ENCODE measurements at places on chromosomes 4 and X.

- no peak for DNase-seq
Measured at GRCh38 chr4:38185406-38186144, 225.4 kb downstream of the PTTG2 start.

DNA sequence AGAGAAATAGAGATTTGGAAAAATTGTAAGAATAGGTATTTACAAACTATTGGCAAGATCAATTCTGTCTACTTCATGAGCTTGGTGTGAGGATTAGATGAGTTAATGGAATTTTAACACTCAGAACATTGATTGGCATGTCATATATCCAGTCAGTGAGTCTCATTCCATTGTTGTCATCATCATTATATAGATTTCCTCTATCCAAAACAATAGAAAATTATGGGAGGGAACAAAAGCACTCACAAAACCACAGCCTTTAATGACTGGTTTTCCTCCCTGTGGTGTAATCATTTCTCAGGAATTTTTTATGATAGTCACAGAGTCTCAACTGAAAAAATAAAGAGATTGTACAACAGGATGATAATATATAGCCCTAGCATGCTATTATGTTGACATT is 21.1 kb downstream of the KLHL5 start:
- no peak for DNase-seq

GRCh38 chrX:122389005-122389404 is 795.1 kb upstream of the GRIA3 start:
- no peak for DNase-seq

DNA sequence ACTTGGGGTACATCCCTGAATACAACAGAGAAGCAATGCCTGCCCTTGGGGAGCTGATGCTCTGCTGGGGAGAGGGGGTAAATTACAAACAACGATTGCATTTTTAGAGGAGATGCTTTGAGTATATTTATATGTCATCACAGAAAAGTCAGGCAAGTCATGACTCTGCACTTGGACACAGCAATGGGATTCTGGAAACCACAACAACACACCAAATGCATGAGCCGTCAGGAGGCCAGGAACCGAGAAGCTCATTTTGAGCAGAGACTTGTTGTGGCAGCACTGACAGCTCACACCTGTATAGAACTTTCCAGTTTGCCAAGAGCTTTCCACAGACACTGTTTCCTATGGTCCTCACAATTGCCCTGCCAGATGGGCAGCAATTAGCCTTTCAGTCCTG is 113.2 kb upstream of the RBPJ start:
- DNase-seq: no peak

DNA sequence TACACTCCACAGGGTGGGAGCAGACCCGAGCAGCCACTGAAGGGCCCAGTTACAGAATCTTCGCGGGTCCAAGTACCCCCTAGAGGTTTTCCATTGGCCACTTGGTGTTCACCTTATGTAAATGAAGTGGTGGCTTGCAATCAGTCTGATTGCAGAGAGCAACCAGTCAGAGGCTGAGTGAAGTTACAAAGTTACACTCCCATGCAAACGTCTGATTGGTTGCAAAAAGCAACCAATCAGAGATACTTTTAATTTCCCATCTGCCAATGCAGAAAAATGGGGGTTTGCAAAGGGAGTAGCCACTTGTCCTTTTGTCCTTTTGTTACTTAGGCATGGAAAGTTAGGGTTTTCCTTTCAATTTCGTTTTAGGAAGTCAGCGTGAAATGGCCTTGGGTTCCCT is 27.0 kb upstream of the NKAP start:
- no peak for DNase-seq

DNA sequence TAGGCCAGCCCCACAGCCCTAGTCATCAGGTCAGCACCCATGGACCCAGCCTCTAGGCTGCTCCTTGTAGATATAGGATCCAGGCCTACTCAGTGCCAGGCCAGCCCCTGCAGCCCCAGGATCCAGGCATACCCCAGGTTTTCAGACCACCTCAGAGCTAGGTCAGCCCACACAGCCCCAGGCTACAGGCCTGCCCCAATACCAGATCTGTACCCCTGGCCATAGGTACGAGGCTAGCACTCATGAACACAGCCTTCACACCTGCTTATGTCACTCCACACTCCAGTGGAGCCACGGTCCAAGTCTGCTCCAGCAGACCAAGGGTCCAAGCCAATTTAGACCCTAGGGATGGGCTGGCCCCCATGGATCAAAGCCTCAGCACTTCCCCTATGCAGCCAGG is 191.0 kb downstream of the DLG3 start:
- no peak for DNase-seq

DNA sequence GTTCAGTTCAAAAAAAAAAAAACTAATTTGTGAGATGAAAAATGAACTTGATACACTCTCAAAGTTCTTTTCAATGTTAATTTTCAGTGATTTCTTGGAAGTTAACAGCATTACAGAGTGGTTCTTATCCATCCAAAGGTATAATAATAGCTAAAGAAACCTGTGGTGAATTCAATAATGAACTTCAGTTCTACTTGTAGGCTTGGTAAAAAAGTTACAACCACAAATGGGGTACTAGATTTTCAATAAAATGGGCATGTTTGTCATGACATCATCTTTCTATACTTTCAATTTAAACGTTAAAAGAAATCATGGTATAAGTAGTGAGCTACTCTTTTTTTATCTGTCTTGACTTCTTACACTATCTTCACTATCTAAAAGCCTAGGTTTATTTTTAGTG is 424.8 kb downstream of the CFAP47 start:
- DNase-seq: no peak

DNA sequence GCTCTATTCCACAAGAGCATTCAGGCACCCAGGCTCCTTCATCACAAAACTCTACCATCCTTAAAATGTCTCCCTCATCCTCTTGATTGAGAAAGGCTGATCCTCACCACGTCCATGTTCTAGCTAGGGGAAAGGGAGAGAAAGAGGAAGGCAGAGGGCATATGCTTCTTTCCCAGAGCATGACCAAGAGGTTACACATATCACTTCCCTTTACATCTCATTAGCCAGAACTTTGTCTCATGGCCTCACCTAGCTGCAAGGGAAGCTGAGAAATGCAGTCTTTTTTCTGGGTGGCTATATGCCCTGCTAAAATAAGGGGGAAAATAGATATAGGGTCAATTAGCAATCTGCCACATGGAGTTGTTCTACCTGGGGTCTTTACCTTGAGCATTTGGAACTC is 42.7 kb downstream of the LONRF3 start:
- DNase-seq: no peak

- no peak for DNase-seq
Measured at GRCh38 chr4:13340672-13341071, 143.5 kb downstream of the RAB28 start.

GRCh38 chrX:32687379-32687778 is 524.0 kb downstream of the DMD start:
- DNase-seq: no peak

DNA sequence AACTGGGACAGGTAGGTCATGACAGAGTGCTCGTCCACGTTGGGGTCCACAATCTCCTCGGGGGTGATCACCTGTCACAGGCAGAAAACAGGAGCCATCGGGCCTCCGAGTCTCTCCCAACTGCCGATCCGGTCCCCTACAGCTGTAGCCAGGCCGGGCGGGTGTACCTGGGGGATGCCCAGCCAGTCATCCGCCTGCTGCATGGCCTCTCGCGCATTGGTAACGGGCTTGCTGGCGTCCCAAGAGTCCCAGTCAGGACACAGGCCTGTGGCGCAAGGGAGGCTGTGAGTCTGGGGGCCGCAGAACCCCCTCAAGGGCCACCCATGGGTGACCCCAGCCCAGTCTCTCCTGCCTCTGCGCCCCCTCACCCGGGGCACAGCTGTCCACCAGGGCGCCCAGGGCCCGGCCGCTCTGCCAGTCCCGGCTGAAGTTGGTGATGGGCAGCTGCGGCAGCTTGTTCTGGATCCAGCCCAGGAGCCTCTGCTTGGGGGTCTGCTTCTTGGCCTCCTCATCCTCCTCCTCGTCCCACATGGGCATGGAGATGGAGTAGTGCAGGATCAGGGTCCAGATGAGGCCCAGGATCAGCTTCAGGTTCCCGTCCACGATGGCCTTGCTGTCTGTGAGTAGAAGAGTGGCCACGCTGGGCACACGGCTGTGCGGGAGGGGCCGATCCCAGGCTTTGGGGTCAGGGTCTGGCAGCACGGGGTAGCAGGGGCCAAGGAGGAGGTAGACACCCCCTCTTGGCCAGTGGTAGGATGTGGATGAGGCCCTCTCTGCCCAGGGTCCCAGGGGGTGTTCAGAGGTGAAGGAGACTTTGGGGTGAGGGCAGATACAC is 6.7 kb downstream of the FLNA start:
- no peak for DNase-seq

GRCh38 chrX:107596651-107597050 is 31.7 kb upstream of the PRPS1 start:
- DNase-seq: no peak

- no peak for DNase-seq
Measured at GRCh38 chr4:94208266-94208665, 601 bp downstream of the SMARCAD1 start.

GRCh38 chrX:70253377-70254062 is 6.5 kb downstream of the P2RY4 start:
- no peak for DNase-seq

- no peak for DNase-seq
Measured at GRCh38 chr4:84750960-84751283, 168.0 kb downstream of the CDS1 start.

DNA sequence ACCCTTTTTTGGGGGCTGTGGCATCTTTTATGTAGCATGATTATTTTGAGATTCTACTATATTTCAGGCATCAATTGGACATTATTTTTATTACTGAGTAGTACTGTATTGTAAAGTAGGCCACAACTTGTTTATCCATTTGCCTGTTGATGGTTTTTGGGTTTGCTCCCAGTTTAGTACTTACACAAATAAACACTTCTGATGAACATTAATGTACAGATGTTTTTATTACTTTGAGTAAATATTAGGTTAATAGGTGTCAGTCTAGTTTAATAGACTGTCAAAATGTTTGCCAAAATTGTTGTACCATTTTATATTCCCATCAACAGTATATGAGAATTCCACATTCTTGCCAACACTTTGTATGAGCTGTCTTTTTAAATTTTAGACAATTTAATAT is 214.9 kb upstream of the MAD2L1 start:
- no peak for DNase-seq

GRCh38 chr4:10157478-10158332 is 41.1 kb upstream of the WDR1 start:
- DNase-seq: peak; percentile 69

GRCh38 chrX:100408713-100409609 is 1.1 kb downstream of the PCDH19 start:
- DNase-seq: no peak

- no peak for DNase-seq
Measured at GRCh38 chr4:82588771-82589270, 27.0 kb upstream of the TMEM150C start.

- DNase-seq: no peak
Measured at GRCh38 chr4:153296040-153296823, 48.3 kb upstream of the MND1 start.

- no peak for DNase-seq
Measured at GRCh38 chr4:64205376-64205775, 203.9 kb downstream of the TECRL start.

DNA sequence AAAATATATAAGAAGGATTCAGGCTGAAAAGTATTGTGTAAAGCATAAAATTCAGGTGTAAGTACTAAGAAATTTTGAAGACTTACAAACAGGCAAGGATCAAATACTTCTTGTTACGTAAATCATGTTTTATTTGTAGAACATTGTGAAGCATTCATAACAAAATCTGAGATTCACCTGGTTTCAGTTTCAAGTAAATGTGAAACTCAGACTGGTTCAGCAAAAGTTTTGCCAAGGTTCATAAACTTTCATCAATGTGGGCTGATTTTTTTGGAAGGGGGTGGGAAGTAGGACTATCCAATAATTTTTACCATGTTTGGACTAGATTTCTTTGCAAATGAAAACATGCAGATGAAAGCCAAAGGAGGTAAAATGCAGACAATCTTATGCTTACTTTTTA is 527.7 kb downstream of the ANKRD50 start:
- DNase-seq: no peak

DNA sequence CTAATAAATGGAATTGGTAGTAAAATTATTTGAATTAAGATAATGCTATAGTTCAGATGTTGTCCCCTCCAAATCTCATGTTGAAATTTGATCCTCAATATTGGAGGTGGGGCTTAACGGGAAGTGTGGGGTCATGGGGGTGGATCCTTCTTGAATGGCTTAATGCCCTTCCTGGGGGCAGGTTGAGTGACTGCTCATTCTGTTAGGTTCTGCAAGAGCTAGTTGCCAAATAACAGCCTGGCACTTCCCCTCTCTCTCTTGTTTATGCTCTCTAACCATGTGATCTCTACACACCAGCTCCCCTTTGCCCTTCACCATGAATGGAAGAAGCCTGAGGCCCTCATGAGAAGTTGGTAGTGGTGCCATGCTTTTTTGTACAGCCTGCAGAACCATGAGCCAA is 724.8 kb upstream of the FTHL17 start:
- DNase-seq: no peak

- no peak for DNase-seq
Measured at GRCh38 chr4:138982754-138983153, 32.8 kb upstream of the NOCT start.

GRCh38 chr4:174451718-174452296 is 70.5 kb downstream of the HPGD start:
- no peak for DNase-seq

DNA sequence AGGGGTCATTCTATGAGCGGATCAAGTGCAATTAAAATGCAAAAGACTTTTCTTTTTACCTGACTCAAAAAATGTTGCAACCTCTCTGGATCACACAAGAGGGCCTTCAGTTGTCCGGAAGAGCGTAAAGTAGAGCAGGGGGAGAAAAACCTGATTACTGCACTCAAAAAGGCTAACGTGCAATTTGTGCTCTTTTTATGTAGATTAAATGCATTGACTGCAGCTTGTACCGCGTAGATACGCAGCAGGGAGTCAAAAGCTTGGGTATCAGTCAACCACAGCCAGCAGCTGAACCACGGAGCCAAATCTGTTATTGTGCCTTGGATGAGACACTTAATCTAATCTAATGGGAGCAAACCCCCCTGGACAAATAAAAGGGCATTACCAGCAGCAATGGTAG is 107.3 kb upstream of the RAI2 start:
- DNase-seq: no peak

DNA sequence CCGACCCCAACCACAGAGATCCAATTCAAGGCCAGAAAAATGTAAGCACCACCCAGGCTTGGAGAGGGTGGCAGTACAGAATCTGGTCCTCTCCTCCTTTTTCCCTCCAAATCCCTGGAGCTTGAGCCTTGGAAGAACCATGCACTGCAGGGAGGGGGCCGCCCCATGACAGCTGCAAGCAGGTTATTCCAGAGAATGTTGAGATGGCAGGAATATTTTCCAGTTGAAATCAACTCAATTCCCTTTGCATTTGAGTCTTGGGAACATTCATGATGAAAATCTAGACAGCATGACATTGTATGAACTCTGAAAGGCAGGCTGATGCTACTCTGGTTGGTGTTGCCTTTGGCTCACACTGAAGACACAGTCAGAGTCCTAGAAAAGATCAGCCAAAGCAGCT is 386.6 kb upstream of the FGF16 start:
- DNase-seq: no peak

Data from NT2/D1 (cell line).